ENCODE measurements at places on chromosomes 5 and 9.

DNA sequence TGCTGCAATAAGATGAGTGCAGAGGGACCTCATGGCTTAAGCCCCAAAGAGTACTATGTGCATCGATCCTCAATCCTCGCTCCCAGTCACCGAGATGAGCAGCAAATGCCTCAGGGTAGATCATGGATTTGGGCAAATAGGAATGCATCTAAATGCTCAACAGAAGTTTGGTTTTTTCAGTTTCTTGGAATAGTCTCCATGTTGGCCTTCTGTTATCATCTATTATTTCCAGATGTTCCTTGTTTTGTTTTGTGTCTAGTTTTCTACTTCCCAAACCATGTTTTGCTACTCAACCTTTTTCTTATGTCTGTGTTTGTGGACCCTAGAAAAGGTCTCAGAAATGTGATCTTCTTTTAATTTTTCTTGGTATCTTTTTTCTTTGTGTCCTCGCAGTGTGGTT, 43.5 kb upstream of the RASGRF2 start:
- no peak for DNase-seq

DNA sequence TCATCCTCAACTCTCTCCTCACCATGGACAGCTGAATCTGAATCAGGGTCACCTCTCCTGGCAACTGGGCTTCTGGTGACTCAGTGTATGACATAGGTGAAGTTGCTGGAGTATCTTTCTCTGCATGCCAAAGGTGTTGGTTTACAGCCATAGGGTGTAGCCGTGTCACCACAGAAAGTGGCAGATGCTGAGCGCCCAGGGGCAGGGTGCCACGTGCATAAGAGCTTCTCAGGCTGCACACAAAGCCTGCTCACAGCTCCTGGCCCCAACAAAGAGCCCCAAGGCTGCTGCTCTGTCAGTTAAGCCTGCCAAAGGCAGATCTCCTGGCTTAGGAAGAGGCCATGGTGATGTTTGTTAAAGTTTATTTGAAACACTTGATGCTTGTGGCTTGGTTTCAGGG, 297.7 kb upstream of the WWC1 start:
- peak; percentile 55 for DNase-seq

GRCh38 chr5:68757006-68757405, 336.8 kb upstream of the SLC30A5 start:
- DNase-seq = no peak

GRCh38 chr5:178642351-178642909, 15.6 kb upstream of the CLK4 start:
- no peak for DNase-seq

- no peak for DNase-seq
Measured at GRCh38 chr5:35518104-35518503, 99.6 kb upstream of the SPEF2 start.

GRCh38 chr5:85549836-85550599, 1067.7 kb upstream of the COX7C start:
- DNase-seq = no peak

GRCh38 chr5:42495914-42496313, 72.7 kb downstream of the GHR start:
- DNase-seq = no peak

- no peak for DNase-seq
Measured at GRCh38 chr5:56143373-56143714, 89.8 kb downstream of the ANKRD55 start.

DNA sequence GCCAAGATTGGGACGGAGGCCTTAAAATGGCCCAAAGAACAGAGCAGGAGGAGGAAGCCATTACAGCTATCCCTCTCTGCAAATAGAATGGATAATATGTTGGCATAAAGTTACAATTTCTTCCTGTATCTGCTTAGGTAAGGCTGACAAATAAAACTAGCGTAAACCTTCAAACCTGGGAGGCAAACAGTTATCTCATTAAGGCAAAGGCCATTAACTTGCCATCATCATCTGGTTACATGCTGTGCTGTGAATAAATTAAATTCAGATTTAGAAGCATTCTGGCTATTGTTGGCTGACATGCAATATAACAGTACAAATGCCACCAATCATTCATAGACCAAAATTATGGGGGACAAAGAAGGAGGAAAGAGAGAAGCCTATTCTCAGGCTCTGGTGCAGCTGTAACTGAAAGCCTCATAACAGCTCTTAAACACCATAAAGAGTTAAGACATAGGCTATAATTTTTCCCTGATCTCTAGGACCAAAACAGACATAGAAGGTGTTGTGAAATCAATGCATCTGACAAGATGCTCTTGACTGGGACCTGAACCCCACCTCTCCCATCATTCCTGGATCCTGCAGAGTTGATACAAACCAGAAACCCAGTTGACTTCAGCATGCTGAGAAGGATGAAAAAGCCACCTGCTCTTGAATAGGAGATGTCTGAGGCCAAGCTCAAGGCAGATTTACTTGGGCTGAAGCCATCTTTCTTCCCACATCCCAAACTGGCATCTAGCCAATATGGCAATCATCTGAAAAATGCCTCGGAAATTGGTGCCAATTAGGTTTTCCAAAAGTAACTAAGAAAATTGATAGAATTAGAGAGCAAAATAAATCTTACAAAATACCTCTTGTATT, 62.5 kb downstream of the PLCXD3 start:
- DNase-seq = peak; percentile 21

GRCh38 chr5:180323160-180323559, 30.0 kb downstream of the GFPT2 start:
- DNase-seq = no peak

- DNase-seq = no peak
Measured at GRCh38 chr5:154198611-154199230, 8.2 kb downstream of the GALNT10 start.

All from spinal cord (tissue), 10 donors.